ENCODE measurements at places on chromosomes 4 and X.
A peak's percentile ranks its signal among the peaks of the same experiment; 100 is the strongest.

DNA sequence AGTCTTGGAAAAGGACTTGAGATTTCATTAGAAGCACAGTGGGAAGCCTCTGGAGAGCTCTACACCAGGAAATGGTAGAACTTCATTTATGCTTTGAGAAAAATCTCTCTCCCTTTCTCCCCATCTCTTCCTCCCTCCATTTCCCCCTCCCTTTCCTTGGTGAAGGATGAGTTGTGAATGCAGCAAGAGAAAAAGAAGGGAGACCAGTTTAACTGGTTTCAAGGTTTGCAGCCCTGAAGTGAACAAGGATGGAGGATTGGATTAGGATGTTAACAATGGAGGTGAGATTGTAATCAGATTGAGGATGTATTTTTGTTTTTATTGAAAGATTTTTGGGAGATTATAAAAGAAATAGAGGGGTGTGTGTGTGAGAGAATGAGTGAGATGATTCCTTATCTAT, 99.5 kb downstream of the ANK2 start:
- no peak for DNase-seq

- DNase-seq, result no peak
These were observed 3.1 kb upstream of the PPP2R2C start for GRCh38 chr4:6475492-6476020.

- no peak for DNase-seq
These were observed 17.7 kb upstream of the N4BP2 start for GRCh38 chr4:40038977-40039376.

GRCh38 chr4:155610143-155610542, 56.5 kb upstream of the GUCY1A1 start:
- no peak for DNase-seq

DNA sequence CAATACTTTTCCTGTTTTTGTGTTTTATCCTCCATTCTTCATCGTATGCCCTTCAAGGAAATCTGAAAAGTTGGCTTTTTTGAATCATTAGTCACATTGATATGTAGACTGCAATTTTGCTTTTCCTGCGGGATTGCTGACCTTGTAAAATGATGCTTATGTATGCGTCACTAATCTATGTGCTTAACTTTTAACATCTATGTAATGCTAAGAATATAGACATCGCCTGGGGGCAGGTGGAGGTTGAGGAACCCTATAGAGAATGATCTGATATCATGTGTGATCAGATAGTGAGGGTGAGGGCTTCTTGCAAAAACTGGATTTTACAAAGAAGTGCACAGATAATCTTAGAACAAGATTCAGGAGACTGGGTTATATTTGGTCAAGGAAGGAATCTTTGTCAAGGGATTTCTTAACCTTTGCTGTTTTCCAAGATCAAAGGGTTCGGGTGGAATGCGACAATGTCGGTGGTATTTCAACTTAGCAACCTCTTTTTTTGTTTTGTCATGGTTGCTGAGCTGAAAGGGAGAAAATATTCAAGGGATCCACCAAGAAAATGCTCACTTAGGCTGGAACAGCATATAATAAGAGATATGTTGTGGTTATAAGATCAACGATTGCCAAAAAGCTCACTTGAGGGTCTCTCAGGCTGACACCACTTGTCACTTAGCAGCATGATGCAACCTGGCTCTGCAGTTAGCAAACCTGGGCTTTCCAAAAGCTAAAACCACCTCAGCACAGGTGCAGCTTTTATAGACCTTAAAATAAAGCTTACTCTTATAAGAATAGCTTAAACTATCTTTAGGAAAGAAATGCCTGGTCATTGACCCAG, 70.6 kb upstream of the PUDP start:
- DNase-seq, result no peak

- DNase-seq, result peak; percentile 2
These were observed 60.4 kb upstream of the TAF9B start for GRCh38 chrX:78199851-78200250.

DNA sequence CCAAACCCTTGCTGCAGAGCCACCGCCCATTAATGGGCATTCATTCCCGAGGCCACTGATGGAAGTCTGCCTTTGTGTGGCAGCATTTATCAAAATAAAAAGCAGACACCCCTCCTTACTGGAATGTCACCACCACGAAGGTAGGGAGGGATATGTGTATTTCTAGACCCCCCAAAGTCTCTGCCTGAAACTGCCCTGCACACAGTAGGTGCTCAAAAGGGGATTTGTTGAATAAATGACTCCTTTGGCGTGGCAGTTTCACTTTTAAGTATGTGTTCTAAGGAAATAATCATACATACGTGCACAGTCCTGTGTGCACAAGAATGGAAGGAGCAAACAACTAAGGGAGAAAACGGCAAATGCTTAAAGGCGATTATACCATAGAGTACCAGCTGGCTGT, 23.6 kb upstream of the GLOD5 start:
- DNase-seq, result no peak

DNA sequence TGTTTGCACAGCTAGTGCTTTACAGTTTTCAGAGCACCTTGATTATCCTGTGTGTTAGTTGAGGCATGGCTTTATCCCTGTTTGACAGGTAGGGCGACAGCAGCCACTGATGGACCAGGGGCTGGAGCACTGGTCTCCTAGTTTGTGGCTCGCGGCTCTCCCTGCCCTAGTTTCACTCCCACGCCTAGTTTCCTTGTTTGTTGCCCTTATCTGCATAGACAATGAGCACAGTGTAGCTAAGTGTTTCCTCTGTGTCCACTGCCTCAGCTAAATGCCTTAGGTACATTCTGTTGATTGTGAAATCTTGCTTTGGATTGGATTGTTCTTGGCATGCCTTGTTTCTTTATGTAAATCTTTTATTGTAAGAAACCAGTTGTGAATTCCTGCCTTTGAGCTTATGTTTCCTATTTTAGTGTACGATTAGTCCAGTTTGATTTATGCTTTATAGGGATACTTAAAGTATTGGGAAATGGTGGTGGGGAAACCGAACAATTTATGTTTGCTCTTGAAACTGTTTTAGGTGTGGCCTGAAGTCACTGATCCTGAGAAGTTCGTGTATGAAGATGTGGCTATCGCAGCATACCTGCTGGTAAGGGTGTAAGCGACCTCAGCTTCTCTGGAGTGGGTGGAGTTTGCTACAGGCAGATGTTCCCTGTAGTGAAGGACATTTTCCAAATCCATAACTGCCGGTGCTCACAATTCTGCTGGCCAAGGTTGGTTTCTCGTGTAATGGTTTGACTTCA, 11.0 kb downstream of the TRMT44 start:
- DNase-seq, result no peak

GRCh38 chr4:127604949-127605709, 27.6 kb upstream of the INTU start:
- DNase-seq, result no peak

DNA sequence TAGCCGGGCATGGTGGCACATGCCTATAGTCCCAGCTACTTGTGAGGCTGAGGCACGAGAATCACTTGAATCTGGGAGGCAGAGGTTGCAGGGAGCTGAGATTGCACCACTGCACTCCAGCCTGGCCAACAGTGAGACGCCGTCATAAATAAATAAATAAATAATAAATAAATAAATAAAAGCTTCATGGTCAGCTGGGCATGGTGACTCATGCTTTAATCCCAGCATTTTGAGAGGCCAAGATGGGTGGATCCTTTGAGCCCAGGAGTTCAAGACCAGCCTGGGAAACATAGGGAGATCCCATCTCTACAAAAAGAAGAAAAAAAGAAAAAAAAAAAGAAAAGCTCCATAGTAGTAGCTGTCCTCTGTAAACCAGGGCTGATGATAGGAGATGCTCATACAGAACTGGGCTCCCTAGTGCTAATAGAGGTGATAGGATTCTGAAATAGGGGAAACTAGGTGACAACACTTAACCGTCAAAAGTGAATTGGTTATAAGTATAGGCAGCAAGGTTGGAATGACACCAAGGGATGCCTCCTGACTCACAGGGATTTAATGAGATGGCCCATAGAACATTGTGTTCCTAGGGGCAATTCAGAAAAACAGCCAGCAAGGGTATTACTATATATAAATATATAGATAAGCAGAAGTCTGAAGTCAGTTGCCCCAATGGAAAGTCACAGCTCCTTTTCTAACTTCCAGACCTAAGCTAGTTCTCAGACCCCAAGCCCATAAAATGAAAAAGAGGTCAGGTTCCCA, 41.8 kb upstream of the ARHGEF6 start:
- no peak for DNase-seq

DNA sequence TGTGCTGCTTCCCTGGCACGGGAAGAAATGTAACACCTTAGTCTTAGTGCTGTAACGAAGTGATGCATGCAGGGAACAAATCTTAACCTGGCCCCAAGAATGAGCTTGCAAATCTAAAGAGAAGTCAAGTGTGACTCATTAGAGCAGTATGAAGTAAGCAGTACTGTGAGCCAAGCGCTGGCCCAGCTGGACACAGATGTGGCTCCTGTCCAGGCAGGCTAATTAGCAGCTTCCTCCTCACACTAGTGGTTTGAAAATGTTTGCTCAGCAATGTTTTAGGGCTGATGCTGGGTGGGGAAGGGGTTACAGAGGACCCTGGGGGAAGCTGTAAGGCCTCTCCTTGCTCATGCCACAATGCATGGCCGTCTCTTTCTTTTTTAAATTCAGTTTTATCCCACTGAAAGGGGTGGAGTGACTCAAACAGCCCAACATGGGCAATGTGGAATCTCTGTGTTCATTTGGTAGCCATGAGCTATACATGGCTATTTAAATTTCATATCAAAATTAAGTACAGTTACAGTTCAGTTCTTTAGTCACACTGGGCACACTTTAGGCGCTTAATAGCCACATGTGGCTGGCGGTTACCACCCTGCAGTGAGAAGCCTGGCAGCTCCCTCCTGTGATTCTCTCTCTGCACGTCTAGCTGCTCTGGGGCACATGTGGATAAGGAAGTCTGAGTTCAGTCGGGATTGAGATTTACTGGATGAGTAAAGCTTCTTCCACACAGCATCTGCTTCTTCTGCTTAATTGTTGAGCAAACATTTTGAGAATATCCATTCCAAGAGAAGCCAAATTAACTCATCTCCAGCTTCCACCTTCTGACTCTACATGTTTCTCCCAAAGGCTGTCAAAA, 48.8 kb downstream of the MAP7D2 start:
- DNase-seq, result peak; percentile 53

- no peak for DNase-seq
These were observed 36.4 kb downstream of the HTRA3 start for GRCh38 chr4:8305851-8306471.

DNA sequence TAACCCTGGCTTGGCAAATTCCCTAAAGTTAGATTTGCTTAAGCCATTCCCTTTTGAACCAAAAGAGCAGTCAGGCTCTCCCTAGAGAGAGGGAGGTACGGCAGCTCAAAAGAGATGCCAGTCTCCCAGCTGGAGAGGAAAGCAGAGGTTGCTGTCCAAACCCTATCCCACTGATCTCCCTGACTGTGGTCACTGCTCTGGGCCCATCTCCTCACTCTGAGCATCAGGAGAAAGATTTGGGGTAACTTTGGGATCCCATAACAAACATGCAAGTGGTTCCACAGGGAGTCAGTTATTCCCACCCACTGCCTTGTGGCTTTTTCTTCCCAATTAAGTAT, 17.1 kb downstream of the ACSL1 start:
- no peak for DNase-seq

- DNase-seq, result no peak
These were observed 138.2 kb downstream of the RNF150 start for GRCh38 chr4:140995058-140995457.

GRCh38 chr4:103756741-103757140, 37.0 kb upstream of the TACR3 start:
- DNase-seq, result no peak

GRCh38 chr4:180695851-180696250, 1547.4 kb upstream of the TENM3 start:
- no peak for DNase-seq

DNA sequence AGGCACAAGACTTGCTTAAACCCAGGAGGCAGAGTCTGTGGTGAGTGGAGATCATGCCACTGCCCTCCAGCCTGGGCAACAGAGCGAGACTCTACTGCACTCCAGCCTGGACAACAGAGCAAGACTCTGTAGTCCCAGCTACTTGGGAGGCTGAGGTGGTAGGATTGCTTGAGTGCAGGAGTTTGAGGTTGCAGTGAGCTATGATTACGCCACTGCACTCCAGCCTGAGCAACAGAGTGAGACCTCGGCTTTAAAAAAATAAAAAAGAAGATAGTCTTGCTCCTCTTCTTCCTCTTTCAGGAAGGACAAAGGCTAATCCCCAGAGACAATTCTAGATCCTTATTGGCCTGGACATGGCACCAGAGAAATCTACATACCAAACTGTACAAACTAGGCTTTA, 5.7 kb upstream of the PPEF2 start:
- peak; percentile 84 for DNase-seq

DNA sequence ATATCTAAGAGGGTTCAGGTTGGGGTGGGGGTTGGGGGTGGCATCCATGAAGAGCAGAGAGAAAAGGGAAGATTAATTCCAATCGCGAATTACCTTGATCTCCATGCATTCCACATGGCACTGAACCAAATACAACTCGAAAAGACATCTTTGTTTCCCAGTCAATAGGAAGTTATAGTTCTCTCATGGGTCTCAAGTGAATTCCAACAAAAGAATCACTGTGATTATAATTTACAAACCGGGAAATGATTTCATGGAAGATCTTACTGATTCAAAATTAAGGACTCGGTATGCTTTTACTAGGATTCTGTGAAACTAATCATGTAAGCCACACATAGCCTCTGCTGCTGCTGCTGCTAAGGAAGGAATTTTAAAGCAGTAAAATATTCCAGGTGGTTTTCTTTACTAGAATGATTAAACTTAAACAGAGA, 26.6 kb upstream of the AMELX start:
- no peak for DNase-seq

DNA sequence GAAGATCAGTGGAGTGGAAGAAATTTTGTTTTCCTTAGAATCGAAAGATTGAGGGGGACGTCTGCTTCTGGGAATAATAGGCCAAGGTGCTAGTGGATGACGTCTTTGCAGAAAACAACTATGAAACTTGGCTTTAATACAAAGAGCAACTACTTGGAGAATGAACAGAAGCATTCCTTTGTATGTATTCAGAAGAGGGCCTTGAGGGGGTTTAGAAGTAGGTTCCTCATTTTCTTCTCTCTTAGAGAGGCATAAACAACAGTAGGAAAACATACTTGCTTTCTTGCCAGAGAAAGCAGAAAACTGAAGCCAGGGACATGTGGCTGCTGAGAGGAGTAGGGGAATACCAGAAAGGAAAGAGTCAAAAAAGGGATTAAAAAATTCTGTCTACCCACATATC, 167.8 kb downstream of the ZNF330 start:
- DNase-seq, result no peak

DNA sequence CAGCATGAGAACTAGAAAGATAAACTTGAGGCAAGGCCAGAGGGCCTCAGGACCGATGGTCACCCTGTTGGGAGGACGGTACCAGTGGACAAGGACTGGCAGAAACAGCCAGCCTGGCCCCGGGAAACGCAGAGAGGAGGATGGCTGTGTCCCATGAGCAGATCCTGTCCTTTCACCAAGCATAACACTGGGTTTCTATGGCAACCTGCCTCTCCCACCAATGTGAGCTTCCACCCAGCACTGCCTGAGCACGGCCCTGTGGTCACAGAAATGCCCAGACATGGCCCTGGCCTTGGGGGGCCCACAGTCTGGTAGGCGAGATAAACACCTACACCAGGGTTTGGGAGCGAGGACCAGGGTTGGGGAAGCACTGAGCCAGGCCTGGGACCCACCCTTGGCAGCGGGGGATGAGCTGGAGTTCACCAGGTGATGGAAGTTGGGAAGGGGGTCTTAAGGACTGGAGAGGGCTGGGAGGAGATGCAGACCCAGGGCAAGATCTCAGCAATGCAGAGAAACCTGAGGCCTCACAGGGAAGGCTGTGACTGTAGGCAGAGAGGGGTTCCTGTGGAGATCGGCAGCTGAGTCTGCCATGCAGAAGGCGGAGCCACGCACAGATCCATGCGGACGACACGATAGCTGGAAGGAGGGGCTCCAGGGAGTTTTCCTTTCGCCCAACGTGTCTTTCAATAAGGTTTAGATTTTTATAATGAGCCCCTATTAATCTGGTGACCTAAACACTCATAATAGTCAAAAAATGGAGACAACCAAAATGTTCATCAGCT, 32.7 kb upstream of the CRMP1 start:
- DNase-seq, result no peak
